ENCODE measurements at places on chromosomes 7 and 10.

GRCh38 chr10:124562425-124563060 is 100.9 kb downstream of the LHPP start:
- DNase-seq = no peak

GRCh38 chr7:143467724-143468123 is 9.9 kb upstream of the TAS2R41 start:
- DNase-seq = no peak

DNA sequence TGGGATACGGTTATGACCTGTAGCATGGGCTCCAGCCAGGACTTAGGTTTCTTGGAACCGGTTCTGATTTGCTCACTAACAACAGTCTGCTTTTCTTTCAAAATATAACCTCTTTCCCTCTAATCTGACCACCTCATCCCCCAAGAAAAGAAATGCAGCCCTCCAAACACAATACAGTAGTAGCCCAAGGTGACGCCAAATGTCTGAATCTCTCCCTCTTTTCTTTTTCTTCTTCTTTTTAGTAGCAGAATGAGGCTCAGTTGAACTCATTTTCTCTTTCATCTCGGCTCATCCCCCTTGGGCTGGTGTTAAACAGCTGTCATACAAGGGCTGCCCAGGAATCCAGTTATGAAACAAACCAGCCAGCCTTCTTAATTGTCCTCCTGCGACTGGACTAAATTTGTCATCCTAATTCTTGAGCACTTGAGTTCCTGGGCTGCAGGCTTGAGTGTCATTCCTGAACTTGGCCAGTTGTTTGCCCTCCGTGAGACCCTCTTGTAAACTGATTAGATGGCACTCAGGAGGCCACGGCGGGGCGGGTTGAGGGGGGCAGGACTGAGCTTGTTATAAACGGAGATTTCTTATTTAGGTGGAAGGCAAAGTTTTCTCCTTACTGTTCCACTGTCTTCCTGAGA is 94.8 kb downstream of the SORCS3 start:
- no peak for DNase-seq

GRCh38 chr7:86904949-86905834 is 154.3 kb downstream of the ELAPOR2 start:
- DNase-seq = no peak

DNA sequence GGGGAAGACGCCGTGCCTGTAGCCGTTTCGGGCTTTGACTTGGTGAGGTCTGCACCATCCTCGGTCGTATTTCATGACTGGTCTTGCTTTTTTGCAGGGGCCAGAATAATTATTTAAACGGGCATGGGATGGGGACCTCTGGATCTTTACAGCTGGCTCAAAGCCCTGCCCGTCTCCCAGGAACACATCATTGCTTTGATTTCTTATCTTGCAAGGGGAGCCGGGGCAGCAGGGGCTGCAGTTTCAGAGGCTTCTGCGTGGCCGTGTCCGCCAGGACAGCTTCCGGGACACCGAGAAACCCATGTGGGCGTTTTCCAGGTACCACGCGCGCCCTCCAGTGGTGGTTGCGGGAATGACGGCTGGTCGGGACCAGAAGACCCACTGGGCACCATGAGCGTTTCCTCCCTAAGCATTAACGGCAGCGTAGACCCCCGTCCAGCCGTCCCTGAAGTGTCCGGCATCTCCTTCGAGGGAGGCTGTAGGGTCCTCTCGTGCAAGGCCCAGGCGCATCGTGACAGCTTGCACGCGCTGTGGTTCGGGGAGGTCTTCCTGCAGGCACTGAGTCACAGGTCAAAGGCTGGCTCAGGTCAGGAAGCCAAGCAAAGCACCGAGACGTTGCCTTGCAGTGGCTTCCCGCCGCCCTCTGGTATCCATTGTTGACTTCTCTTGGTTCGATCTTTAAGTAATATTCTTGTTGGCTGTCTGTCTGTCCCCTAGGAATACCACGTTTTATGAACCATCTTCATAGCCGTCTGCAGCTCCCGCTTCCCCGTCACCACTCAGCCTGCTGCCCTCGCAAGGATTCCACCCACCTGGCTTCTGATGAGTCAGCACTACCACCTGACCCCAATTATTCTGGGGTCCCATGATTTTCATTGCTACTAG is 16.2 kb upstream of the ZFAND2A start:
- peak; percentile 73 for DNase-seq

GRCh38 chr7:97116308-97116707 is 1.2 kb upstream of the SDHAF3 start:
- no peak for DNase-seq

DNA sequence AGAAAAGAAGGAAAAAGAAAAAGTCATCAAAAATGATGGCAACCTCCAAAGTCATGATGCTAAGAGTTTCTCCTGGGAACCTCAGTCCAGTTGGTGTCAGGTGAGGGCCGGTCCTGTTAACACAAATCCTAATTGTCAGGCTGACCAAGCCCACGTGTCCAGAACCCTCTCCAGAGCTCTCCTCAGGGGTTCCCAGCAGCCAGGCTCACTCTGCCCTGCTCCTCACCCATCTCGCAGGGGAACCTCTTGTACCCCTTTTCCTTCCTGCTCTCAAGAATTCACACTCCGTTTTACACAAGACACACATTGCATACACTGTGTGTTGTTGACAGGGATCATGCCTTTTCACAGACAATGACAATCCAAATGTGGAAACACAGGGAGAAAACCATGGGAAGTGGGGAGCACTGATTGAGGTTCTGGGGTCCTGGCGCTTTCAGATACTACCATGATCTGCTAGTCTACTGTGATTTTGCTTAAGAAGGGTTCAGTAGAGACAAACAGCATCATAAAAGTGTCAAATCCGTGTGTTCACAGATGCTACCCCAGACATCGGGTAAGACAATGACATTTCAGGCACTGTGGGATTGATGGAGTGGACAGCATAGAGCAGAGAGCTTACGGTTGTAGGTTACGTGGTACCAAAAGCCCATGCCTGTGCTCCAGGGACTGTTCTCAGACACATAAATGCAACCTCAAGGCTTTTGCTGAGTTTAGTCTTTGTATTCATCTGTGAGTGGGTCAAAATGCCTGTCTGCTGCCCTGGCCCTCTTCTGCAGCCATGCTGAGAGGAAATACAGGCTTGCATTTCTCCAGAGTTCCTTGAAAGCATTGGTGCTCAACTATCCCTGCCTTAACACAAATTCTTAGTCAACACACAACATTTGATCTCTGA is 16.0 kb downstream of the IL2RA start:
- no peak for DNase-seq

DNA sequence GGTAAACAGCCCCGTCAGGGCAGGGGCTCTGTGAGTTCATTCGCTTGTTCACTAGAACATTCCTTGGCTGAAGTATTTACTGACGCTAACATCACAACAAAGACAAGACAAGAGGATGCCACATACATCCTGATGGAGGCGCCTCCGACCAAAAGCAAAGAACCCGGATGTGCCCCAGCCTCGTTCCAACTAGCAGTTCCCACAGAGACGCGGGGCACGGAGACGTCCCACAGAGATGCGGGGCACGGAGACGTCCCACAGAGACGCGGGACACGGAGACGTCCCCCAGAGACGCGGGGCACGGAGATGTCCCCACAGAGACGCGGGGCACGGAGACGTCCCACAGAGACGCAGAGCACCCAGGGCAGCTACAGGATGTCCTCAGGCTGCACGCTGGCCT is 35.4 kb upstream of the CFAP46 start:
- no peak for DNase-seq

DNA sequence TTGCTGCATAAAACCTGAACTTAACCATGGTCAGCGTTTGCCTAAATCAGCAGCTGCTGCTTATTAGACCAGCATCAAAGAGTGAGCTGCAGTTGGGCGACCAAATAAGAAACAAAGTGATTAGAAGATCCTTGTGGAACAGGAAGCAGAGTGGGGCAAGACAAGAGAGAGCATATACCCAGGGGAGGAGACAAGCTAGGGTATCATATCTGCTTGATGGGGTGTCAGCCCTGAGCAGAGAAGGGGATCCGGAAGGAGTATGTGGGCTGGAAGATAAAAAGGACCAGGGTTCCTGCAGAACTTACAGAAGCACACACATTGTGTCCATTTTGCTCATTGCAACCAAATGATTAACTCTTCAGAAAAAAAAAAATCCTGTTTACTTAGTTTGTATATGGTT is 213.6 kb downstream of the CELF2 start:
- no peak for DNase-seq

- no peak for DNase-seq
These were observed 19.7 kb upstream of the ITGA8 start for GRCh38 chr10:15739254-15739970.

DNA sequence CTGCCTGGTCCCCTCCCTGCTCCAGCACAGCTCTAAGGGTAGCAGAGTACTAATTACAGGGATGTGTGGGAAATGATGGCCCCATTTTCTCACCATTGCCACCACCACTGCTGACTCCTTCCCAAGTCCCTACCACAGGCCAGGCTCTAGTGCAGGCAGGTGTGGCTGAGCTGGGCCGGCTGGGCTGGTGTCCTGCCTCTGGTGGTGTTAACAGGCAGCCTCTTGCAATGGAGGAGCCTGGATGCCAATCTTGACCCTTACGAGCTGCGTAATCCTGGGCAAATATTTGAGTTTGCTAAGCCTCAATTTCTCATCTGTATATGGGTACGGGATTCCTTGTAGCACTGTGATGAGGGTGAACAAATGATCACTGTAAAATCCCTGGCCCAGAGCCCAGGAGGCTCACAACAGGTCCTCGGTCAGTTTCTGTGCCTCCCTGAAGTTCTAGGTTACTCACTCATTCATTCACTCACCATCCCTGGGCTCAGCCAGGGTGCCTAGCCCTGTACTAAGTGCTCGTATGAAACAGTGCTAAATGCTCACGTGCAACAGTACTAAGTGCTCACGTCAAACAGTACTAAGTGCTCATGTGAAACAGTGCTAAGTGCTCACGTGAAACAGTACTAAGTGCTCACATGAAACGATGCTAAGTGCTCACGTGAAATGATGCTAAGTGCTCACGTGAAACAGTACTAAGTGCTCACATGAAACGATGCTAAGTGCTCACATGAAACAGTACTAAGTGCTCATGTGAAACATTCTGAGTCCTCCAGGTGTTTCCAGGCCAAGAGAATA is 2.3 kb upstream of the FZD9 start:
- no peak for DNase-seq

DNA sequence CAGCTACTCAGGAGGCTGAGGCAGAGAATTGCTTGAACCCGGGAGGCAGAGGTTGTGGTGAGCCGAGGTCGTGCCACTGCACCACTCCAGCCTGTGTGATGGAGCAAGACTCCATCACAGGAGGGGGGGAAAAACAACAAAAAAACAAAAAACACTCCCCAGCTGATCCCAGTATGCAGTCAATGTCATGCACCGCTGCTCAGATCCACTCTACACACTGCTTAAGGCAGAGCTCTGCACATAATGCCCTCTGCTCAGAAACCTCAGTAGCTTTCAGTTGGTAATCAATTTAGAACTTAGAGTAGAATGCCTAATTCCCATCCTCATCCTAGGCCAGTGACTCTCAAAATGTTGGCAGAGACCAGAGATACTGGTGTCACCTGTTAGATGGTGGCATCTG is 43.9 kb downstream of the PDSS1 start:
- DNase-seq = no peak

DNA sequence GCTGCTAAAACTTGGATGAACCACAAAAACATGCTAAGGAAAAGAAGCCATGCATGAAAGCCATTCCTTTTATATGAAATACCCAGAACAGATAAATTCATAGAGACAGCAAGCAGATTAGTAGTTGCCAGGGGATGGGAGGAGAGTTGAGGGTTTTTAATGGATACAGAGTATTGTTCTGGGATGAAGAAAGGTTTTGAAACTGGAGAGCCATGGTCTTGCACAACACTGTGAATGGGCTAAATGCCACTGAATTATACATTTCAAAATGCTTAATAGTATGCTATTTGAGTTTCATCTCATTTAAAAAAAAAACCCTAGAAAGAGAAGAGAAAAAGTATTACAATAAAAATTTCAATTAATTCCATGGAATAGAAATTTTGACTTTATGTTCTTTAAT is 154.3 kb downstream of the GNAT3 start:
- DNase-seq = no peak

GRCh38 chr10:7085147-7085912 is 325.5 kb downstream of the SFMBT2 start:
- no peak for DNase-seq

- DNase-seq = no peak
These were observed 10.4 kb downstream of the UNC5B start for GRCh38 chr10:71222601-71223346.

GRCh38 chr10:15197276-15197675 is 28.8 kb upstream of the NMT2 start:
- DNase-seq = no peak

GRCh38 chr7:92461027-92462003 is 14.0 kb downstream of the GATAD1 start:
- no peak for DNase-seq

DNA sequence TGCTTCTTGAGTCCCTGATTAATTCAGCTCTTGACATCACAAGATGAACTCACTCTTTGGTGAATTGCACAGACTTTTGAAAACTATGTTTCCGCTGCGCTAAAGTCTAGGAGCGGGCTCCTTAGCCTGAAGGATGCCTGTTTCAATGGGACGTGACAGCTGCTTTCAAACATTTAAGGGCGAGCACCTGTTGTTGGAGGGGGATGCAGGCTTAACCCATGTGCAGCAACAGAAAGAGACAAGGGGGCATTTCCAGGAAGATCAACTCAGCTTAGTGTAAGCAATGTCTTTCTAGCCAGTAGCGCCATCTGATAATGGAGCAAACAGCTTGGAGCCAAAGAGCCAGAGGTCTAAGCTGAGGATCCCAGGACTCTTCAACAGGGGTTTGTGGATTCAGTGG is 8.4 kb upstream of the PFKFB3 start:
- DNase-seq = no peak

GRCh38 chr7:46218461-46219200 is 297.6 kb upstream of the IGFBP3 start:
- DNase-seq = no peak

- DNase-seq = no peak
These were observed 4.7 kb downstream of the ANXA11 start for GRCh38 chr10:80200687-80201086.

- DNase-seq = peak; percentile 1
These were observed 55.8 kb upstream of the LANCL2 start for GRCh38 chr7:55309040-55309991.

- no peak for DNase-seq
These were observed 46.9 kb downstream of the JAKMIP3 start for GRCh38 chr10:132112611-132113010.

DNA sequence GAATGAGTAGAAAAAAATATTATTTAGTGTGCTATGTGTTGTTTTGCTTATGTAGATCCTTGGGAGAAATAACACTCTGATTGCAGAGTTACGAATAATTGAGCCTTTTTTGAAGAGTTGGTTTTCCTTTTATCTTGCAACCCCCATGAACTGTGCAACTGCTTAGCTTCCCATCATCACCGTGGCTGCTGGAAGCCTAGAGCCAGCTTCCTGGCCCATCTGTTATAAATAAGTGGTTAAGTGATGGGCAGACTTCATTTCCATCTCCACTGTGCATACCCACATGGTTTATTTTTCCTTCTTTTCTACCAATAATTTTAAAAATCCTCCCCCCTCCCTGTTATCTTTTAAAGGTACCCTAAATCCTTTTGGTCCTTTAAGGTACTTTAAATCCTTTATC is 554.9 kb upstream of the GALNT17 start:
- no peak for DNase-seq

DNA sequence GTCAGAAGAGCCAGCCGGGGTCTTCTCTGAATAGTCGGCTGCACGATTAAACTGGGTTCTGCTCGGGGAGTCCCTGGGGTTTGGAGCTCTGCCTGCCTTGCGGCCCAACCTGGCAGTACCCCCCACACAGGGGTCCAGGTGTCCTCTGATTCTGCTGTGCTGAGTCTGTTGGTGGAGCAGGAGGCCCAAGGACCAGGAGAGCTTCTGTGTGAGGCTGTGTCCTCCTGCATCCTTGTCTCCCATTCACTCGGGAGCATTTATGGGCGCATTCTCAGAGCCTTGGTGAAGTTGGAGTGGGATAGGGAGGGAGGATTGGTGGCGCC is 14.2 kb downstream of the INPP5A start:
- DNase-seq = no peak

All from effector CD8-positive, alpha-beta T cell (primary cell).